ENCODE measurements at places on chromosomes 1 and 21.
A peak's percentile ranks its signal among the peaks of the same experiment; 100 is the strongest.

DNA sequence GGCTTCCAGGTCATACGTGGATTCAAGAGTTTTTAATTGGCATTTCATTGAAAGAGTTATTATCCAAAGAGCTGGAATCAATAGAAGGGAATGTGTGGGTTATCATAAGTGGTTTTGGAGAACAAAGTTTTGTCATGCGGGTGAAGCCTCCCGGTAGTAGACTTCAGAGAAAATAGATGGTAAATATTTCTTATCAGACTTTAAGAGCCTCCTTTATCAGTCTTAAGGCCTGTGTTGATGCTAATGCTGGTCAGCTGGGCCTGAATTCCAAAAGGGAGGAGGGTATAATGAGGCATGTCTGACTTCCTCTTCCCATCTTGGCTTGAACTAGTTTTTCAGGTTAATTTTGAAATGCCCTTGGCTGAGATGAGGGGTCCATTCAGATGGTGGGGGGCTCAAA lies 89.7 kb downstream of the ITSN1 start:
- DNase-seq, result no peak

DNA sequence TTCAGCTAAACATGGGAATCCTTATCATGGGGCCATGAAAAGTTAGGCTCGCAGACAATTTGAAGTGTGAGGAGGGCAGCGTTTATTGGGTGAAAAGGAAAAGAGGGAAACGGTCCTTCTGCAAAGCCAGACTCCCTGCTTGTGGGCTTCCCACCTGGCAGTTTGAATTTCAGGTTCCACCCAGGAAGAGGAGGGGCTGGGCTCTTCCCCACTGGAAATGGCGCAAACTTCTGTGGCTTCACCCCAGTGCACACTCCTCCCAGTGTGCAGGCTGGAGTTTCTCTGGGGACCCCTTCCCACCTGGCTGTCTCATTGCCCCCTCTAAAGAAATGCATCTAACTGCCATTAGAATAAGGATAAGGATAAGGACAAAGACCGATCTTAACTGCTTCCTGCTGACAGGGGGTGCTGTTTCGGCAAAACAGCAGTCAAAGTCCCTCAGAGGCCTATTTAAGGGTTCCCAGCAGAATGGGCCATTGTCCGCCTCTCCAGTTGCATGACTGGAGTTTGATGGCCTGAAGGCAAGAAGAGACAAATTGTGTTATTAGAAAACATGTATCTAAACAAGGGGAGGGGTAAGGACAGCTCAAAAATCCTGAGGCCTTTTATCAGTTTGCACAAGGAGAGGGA lies 20.4 kb downstream of the AIM2 start:
- peak; percentile 41 for DNase-seq

DNA sequence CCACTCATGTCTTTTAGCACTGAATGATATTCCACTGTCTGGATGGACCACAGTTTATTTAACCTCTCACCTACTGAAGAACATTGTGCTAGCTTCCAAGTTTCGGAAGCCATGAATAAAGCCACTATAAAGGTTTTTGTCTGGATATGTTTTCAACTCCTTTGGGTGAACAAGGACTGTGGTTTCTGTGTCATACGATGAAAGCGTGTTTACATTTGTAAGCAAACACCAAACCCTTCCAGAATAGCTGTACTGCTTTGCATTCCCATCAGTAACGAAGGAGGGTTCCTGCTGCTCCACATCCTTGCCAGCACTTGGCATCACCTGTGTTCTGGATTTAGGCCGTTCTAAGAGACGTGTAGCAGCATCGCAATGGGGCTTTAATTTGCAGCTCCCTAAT lies 10.7 kb upstream of the ARHGEF16 start:
- no peak for DNase-seq

GRCh38 chr1:198529414-198529813 lies 11.1 kb downstream of the ATP6V1G3 start:
- peak; percentile 80 for DNase-seq

DNA sequence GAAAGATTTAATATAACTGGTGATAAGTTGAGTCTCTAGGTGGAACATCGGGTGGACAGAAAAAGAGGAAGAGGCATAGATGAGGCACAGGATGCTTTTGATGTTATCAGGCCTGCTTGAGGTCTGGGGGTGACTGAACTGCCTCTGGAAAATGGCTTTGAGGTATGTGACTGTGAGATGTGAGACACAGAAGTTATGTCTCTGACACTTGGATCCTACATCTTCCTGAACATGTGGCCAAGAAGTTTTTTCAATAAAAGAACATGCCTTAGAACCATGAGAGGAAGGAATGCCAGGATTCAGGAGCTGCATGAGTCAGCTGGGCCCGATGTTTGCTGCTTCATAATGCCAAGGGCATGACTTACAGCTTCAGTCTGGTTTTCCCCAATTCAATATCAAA lies 11.5 kb upstream of the AIM2 start:
- DNase-seq, result peak; percentile 95
